ENCODE measurements at places on chromosomes 12 and 14. TPM values are rescaled to one million over a fixed set of nuclear protein-coding genes. Genes with fewer than 3 reads are reported as not detected.

KRT6C gene
- not detected for total RNA-seq

DNA sequence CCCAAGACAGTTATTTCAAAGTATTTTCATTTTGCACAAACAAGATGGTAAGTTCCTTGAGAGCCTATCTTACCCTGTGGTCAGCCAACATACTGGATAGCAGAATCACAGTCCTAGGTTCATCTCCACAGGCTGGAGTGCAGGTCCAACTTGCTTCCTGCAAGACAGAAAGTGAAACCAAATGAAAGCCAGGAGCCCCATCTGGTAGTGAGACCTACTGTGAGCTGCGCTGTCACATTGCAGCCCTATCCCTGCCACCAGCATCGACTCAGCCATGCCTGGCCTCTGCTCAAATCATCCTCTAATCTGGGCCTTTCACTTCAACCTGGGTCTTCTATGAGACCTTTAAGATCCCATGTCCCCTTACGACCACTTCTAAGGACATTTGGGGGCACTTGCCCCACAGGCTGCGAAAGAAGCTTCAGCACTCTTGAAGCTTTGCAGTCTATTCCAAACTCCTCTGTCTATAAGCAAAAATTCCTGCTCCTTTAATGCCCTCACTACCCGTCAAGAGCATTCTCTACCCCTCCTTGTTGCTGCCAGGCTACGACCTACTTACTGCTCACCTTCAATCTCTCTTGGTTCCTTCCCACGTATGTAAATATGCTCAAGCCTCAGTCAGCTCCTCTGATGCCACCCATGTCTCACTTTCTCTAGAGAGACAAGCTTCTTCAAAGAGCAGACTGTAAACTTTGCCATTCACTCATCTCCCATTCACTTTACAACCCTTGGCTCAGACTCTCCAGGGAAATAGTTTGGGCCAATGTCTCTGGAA lies 55.9 kb upstream of the TSPAN11 start:
- no peaks in the 10 kb centered on the region for H3K27me3 ChIP-seq
- H3K27ac ChIP-seq: no peak overlapping the region
- no peaks in the 10 kb centered on the region for H3K4me1 ChIP-seq

- H3K4me3 ChIP-seq: no peak overlapping the region
- H3K4me1 ChIP-seq: no peaks in the 10 kb centered on the region
- DNase-seq: no peak
- no peak overlapping the region for H3K27ac ChIP-seq
- H3K27me3 ChIP-seq: no peaks in the 10 kb centered on the region
- H3K36me3 ChIP-seq: peaks cover 25% of the 10 kb centered on the region
Observed at GRCh38 chr12:121223292-121224285, 13.7 kb downstream of the P2RX4 start.

DNA sequence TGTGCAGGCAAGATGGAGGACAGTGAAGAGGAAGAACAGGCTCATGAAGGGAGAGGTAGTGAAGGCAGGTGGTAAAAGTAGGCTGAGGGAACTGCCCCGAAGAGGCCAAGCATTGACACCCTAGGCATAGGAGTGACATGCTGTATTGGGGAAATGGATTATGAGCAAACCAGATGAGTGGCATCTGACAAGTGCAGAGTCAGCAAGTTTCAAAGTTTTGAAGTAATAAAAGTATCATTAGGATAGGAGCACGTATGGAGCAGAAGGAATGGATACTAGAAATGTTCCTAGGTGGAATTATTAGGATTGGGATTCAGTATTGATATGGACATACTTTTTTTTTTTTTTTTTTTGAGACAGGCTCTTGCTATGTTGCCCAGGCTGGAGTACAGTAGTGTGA lies 139.8 kb downstream of the SAMD4A start:
- H3K36me3 ChIP-seq: peaks cover 8% of the 10 kb centered on the region
- no peaks in the 10 kb centered on the region for H3K27me3 ChIP-seq
- no peak overlapping the region for H3K4me3 ChIP-seq
- DNase-seq: no peak
- H3K4me1 ChIP-seq: peaks cover 3% of the 10 kb centered on the region
- no peak overlapping the region for H3K27ac ChIP-seq

GRCh38 chr14:69547701-69548348 lies 26.8 kb downstream of the CCDC177 start:
- H3K27me3 ChIP-seq: peaks cover 28% of the 10 kb centered on the region
- peaks cover 3% of the 10 kb centered on the region for H3K4me1 ChIP-seq
- H3K4me3 ChIP-seq: no peak overlapping the region
- H3K36me3 ChIP-seq: no peaks in the 10 kb centered on the region
- H3K27ac ChIP-seq: no peak overlapping the region
- no peak for DNase-seq

WIF1 gene
- total RNA-seq: 171 TPM
